ENCODE measurements at places on chromosomes 7 and 10. TPM values are rescaled to one million over a fixed set of nuclear protein-coding genes. Genes with fewer than 3 reads are reported as not detected.

Gene SPOCK2
- 47.5 TPM for polyA plus RNA-seq

Gene INA
- not detected for polyA plus RNA-seq

Gene TRIM50
- polyA plus RNA-seq: not detected

Gene C7orf33
- polyA plus RNA-seq: not detected

Gene TMEM176A
- not detected for polyA plus RNA-seq

Gene ZFYVE27
- polyA plus RNA-seq: 51.3 TPM

Gene SP8
- not detected for polyA plus RNA-seq

Gene STK32C
- 9.5 TPM for polyA plus RNA-seq

Gene TRIL
- not detected for polyA plus RNA-seq

Gene KCNIP2
- polyA plus RNA-seq: 29.7 TPM

Gene SERPINE1
- not detected for polyA plus RNA-seq

Gene ACSM6
- not detected for polyA plus RNA-seq

Gene PAX2
- not detected for polyA plus RNA-seq

Gene AS3MT
- polyA plus RNA-seq: not detected

DNA sequence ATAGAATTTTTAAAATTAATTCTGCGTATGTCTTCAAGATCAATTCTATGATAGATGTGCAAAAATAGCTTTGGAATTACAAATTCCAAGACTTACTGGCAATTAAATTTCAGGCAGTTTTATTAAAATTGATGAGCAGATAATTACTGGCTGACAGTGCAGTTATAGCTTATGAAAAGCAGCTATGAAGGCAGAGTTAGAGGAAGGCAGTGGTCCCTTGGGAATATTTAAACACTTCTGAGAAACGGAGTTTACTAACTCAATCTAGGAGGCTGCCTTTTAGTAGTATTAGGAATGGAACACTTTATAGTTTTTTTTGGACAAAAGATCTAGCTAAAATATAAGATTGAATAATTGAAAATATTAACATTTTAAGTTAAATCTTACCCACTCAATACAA, 70.8 kb downstream of the CFTR start:
- no peak for DNase-seq

GRCh38 chr10:29160150-29160617, 128.7 kb upstream of the LYZL1 start:
- no peak for DNase-seq

DNA sequence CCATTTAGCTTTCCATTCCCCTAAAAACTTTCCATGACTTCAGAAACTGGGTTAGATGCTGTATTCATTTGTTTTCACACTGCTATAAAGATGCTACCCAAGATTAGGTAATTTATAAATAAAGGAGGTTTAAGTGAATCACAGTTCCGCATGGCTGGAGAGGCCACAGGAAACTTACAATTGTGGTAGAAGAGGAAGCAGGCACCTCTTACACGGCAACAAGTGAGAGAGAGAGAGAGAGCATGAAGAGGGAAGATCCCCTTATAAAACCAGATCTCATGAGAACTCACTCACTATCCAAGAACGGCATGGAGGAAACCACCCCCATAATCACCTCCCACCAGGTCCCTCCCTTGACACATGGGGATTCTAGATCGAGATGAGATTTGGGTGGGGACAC, 336.8 kb downstream of the TFEC start:
- DNase-seq: no peak

- peak; percentile 7 for DNase-seq
These were observed at the start of gene BEND7 for GRCh38 chr10:13528875-13529713. BEND7 (minus strand) TSS chr10:13529014; CDS start chr10:13528533, 481 bp downstream.

DNA sequence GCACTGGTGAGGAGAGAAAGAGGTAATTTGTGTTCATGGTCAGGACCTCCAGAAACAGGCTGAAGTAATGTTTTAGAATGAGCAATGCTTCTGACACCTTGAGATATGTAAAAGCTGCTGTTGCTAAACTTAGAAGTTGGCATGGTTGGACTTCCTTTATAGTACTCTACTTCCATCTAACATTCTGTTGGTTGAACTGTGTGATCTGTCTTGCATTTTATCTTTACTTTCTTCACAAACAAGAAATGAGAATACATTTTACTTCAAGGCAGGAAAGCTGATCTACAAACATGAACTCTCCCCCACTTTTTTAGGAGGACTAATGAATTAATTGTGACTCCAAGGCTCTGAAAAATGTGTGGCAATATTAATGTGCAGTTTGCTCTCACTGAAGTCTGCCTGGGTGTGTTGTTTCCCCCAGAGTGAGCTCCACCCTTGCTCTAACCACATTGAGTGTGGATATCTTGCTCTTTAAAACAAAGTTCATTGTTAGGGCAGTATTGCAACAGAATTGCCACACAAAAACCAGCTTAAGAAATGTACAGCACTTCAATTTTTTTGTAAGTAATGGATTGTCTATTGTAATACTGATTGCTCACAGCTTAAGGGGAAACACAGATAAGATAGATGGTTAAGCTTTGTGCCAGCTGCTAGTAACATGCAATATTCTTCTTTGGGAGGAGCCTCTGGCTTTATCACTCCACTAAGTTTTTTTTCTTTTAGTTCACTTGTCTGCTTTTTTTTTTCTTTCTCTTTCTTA, 69.0 kb downstream of the ADD3 start:
- DNase-seq: no peak

- DNase-seq: peak; percentile 88
These were observed 63.2 kb downstream of the MKI67 start for GRCh38 chr10:128062881-128063563.

- DNase-seq: no peak
These were observed 136.6 kb upstream of the SHH start for GRCh38 chr7:155948845-155949244.

- DNase-seq: no peak
These were observed 898.3 kb downstream of the REEP3 start for GRCh38 chr10:64419461-64419860.

DNA sequence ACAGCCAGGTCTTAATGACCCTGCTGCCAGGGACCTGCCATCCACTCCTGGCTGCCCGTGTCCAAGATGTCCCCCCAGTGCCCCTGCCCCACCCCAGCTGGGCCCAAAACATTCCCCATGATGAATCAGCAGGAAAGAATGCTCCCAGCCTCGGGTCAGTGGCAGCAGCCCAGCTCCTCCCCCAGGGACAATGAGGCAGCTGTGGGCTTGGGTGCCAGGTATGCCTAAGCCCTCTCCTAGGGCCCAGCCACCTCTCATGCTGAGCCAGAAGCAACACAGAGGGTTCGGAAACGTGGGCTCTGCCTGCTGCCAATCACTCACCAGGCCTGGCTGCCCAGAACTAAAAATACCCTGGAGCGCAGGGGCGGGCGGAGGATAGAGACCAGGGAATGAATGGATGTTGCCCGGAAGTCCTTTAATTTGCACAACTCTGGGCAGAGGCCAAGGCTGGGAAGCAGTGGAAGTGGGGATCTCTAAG, 1.5 kb upstream of the LOXL4 start:
- DNase-seq: no peak

DNA sequence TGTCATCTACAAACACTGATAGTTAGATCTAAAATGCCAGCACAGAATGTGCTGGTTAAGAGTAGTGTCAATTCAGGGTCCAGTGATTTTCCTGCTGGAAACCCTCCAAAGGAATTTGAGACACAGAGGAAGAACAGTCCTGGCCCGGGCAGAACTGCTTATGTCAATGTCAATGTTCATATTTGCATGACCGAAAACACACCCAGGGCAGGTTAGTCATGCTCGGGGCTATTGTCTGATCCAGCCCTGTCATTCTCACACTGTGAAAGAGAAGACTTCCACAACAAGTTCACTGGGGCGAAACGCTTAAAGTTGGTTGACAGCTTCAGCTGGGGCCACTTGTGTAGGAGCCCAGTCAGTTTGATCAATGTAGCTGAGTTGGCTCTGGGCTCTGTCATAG, 139.3 kb downstream of the C1GALT1 start:
- DNase-seq: peak; percentile 35

- no peak for DNase-seq
These were observed 476.2 kb upstream of the GALNT17 start for GRCh38 chr7:70655694-70656093.

DNA sequence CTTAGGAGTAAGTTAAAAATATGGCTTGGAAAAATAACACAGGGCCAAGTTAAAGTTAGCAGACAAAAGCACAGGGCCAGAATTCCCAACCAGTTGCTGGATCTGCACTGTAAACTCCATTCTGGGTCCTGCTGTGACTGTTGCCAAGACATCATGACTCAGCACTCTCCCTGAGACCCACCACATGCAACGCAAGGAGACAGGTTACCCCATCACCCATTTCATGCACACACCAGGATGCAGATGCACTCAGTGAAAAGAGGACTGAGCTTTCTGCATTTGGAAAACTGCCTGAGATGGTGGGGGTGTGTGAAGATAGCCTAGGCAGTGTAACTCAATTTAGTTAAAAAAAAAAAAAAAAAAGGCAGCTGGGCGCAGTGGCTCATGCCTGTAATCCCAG, 97.6 kb upstream of the ZNF438 start:
- DNase-seq: no peak

DNA sequence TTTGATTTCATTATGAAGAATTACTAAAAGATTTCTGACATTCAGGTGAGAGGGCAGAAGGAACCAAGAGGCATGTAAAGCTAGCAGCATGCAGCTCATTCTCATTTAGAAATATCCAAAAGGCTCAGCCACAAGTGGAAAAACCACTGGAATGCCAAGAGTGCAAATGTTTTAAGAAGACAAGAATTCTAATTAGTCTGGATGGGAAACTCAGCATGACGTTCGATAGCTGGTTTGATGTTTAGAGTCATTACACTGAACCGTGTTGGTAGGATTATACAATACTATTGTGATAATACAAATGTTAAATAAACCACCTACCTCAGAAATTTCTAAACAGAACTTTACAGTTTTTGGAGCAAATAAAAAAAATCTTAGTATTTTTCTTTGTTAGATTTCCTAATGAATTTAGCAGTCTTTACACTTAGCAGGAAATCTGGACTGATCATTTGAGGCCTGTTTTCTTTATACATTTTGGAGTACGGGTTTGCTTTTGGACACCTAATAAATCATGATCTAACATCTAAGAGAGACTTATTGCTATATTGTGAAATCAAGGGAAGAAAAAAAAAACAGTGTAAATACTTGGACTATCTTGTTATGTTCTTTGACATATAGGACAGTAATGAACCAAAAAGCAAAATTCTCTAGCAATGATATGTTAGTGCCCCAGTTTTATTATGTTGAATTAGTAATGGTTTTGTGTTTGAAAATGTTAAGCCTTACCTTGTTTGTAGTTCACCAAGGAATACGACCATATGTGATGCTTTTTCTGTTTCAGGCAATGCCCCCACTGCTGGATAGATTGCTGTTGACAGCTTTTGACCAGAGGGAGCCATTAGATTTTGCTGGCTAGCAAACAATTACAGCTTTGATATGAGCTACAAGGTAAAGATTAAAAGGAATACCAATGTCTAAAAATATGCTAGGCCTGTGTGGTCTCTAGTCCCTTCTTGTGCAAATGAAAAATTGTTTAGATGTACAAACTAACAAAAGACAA, 354.1 kb upstream of the SEMA3A start:
- DNase-seq: no peak

- no peak for DNase-seq
These were observed 66.2 kb upstream of the C10orf90 start for GRCh38 chr10:126736727-126737126.

DNA sequence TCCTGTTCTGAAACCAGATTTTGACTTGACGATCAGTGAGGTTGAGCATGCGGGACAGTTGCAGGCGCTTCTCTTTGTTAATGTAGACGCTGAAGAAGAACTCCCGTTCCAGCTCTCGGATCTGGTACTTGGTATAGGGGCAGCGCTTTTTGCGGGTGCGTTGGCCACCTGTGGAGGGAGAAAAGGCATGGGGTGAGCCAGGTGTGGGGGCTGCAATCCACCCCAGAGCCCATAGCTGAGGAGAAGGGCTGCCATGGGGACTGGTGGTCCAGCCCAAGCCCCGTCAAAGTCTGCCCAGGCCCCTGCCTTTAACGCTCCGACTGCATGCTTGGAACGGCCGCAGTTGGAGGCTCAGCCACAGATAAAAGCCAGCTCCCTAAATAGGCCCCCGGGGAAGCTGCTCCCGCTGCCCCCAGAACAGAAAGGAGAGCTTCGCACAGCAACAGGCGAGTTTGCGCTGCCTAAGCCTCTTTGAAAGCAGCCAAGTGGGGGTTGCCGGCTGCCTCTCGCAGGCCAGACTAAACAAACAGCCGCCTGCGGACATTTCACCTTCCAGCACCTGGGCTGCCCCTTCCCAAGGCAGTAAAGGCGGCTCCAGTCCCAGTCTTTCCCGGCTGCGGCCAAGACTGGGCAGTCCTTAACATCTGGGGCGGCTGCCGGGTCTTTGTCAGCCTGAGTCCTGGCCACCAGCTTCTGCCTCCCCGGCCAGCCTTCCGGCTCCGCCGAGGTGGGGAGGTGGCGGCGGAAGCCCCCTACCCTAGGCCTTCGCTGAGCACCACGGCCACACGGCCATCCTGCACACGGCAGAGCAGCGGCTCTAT, 2.0 kb downstream of the HOXA11 start:
- DNase-seq: no peak

DNA sequence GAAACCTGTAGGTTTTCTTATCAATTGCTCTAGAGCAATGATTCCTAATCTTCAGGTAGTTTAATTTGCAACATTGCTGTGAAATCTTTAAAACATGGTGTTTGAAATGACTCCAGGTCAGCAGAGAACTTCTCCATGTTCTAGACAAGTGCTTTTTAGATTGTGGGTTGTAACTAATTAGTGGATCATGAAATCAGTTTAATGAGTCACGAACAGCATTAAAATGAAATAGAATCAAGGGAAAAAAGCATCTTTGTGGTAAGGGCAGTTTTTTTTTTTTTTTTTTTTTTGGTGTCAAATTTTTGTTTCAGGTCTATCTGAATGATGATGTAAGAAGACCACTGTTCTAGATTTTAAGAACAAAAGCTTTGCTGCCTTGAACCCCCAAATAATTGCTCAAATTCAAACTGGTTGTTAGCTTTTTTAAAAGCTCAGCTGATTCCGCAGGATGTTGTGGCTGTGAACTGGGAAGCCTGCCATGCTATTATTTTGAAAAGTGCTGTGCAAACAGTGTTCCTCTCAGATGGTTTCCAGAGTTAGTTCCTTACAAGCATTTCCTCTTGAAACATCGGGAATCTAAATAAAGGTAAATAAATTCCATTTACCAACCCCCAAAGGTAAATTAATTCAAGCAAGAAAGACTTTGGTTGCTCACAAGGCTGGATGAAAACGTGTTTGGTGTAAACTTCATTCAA, 13.1 kb upstream of the PDK4 start:
- DNase-seq: no peak

GRCh38 chr10:16116404-16117304, 256.3 kb upstream of the MINDY3 start:
- no peak for DNase-seq

- DNase-seq: no peak
These were observed 255.6 kb upstream of the FERD3L start for GRCh38 chr7:19400758-19401254.

- no peak for DNase-seq
These were observed 200.3 kb downstream of the TEX36 start for GRCh38 chr10:125482637-125483036.

DNA sequence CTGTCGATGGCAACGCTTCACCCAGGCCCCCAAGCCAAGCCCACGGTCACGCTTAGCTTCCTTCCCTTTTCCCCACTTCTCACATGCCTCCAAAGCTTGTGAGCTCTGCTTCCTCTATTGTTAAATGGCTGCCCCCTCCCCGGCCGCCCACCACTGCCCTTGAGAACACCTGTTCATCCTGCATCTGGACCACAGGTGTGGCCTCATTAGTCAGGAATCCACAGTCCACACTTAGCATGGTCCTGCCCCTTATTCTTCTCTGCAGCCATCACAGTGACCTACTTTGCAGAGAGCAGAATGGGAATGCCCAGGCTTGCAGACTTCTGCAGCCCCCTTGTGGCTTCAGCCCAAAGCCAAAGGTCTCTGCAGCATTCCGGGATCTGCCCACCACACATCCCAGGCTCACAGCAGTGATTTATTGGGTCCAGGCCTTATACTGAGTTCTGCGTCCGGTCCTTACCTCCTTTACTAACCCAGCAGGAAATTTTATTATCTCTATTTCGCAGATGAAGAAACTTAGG, 66.9 kb downstream of the PTPRE start:
- no peak for DNase-seq
